Naive thymus-derived CD4-positive, alpha-beta T cell (primary cell): ENCODE measurements at places on chromosomes 7 and 10.

- DNase-seq, result no peak
These were observed 47.8 kb downstream of the HERPUD2 start for GRCh38 chr7:35647171-35647574.

- DNase-seq, result no peak
These were observed 152.0 kb downstream of the TPST1 start for GRCh38 chr7:66357087-66357486.

GRCh38 chr7:121563177-121563576 is 167.1 kb upstream of the FAM3C start:
- DNase-seq, result no peak

GRCh38 chr7:70500261-70500660 is 631.7 kb upstream of the GALNT17 start:
- DNase-seq, result no peak

DNA sequence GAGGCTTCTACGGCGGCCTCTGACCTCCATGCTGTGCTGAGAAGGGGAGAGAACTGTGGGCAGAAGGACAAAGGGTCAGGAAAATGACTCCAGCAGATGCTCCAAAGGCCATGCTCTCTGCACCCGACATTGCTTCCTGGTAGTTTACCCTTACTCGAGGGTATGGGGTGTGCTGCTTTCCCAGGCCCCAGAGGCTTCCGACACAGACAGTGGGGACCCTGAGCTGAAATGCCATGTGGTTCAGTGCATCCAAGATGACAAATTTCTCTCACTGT is 130.9 kb downstream of the PTPN20 start:
- no peak for DNase-seq

DNA sequence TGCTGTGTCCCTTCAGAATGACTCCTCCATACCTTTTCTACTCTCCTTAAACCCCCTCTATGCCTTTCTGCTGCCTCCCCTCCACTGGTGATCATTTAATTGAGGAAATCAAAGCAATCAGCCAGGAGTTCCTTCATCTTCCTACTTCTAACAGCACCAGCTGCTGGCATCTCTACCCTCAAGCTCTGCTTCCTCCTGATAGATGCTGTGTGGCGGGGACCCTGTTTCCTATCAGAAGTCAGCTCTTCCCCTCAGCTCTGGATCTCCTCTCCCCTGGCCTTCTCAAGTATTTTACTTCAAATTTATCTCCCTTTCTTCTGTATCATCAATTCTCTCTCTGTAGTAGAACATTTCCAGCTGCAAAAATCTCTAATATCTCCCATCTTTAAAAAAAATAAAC is 183.7 kb downstream of the ELMO1 start:
- no peak for DNase-seq

DNA sequence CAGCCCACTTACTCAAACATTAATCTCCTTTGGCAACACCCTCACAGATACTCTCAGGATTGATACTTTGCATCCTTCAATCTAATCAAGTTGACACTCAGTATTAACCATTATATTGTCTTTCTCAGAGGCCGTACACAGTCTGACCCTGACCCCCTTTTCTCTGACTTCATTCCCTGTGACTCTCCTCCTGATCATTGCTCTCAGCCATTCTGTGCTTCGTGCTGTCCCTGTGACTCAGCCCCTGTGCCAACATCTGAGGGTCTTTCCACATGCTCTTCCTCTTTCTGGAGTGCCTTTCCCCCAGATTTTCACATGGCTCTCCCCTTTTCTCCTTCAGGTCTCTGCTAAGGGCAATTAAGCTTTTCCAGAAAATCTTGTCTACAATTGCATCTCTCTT is 289.0 kb upstream of the PHYHIPL start:
- no peak for DNase-seq

GRCh38 chr7:155285833-155286232 is 11.8 kb upstream of the INSIG1 start:
- DNase-seq, result no peak

DNA sequence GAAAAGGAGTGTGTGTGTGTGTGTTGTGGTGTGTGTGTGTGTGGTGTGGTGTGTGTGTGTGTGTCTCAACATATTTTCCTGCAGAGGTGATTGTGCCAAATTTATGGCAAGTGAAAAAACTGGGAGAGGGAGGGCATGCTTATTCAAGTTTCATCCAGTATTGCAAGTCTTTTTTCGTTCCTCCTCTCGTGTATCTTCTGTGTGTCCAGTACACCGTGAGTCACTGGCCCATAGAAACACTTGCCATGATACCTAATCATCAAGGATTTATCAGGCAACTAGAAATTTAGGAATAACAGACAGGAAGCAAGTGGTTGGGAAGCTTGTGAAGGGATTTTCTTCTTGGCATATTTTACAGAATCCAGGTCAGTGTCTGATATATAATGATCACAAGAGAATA is 820.5 kb downstream of the GATA3 start:
- no peak for DNase-seq

DNA sequence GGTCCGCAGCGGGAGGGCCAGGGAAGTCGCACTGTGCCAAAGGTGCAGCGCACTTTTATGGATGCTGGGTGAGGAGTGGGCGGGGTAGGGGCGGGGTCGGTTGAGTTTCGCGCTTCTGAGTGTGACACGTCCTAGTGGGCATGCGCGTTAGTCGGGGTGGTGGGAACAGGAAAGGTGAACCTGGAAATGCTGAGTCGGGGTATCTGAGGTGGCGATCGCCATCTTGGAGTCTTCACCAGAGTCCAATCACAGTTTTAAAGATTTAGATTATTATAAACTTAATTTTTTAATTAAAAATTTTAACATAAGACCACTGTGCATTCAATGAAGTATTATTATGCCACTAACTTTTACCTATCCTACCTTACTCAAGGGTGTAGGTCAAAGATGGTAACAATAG is 45.7 kb downstream of the ZNF138 start:
- DNase-seq, result no peak

- DNase-seq, result no peak
These were observed 325.7 kb upstream of the MKI67 start for GRCh38 chr10:128451879-128452278.

GRCh38 chr7:106110885-106111654 is 1.0 kb downstream of the SYPL1 start:
- no peak for DNase-seq

DNA sequence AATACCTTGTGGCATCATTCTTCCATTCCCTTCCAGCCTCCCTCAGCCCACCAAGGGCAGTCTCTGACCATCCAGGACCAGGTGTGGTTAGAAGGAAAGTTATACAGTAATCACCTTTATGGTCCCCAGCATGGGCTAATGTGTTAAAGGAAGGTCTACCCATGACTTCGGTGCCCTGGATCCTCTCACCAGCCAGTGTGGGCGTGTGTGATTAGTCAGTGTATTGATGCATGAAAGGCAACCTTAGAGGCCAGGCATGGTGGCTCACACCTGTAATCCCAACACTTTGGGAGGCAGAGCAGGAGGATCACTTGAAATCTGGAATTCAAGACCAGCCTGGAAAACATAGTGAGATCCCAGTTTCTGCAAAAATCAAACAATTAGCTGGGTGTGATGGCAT is 88.9 kb downstream of the APBB1IP start:
- no peak for DNase-seq

- no peak for DNase-seq
These were observed 272.5 kb downstream of the NEBL start for GRCh38 chr10:20624642-20625041.

DNA sequence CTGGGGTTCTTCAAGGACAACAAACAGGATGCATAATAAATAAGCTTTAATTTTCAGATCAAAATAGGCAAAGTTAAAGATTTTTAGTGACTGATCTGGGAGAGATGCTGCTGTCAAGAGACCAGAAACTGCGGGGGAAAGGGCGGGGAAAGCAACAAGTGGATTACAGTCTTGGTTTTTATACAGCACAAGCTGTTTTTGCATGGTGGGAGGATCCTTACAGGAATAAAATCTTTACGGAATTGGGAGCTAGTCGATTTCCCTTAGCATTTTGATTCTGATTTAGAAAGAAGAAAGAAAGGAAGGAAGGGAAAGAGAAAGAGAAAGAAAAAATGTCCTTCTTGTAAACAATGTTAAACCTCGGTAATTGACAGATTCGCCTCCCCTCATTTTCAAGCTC is 242.3 kb upstream of the SP8 start:
- DNase-seq, result no peak

DNA sequence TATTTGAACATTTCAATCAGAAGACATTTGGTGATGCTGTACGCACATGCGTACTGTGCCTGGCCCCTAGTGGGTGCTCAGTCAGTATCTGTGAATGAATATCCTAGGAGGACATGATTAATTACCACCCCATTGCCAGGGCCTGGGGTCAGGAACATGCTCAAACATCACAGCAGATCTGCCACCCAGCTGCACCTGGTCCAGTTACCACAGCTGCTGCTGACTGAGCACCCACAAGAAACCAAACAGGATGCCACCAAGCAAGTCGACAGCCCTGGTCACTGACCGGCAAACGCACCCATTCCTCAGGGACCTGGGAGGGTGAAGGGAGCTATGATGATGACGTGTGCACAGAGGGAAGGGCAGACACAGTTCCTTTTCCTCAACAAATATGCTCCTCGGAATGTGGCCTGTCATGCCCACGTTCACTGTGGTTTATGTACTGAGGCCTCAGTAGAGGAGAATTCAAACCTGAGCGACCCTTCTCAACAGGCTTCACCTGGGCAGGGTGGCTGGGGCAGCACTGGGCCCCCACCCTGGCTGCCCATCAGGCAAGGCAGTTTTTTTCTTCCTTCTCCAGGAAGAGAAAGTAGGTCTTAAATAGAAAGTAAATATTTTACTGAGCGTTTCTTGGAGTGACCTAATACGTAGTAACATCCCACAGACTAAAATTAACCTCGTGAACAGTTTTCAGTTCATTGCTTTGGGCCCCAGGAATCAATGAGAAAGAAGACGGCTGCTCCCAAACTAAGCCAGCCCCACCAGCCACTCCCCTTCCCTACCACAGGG is 13.4 kb downstream of the CTBP2 start:
- DNase-seq, result no peak

DNA sequence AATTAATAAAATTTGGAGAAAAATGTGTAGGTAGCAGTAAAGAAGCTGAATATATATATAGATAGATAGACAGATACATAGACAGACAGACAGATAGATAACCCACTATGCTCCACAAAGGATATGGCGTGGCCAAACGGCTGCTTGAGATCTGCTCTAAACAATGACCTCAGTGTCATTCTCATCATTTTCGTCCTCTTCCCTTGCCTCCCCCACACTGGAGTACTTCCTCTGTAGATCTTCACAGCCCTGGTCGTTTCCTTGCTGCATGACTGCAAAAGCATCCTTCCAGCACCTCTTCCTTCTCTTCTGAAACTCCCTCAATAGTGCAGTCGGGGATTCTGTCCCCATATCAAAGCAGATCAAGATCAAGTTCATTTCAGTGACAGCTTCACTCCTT is 35.6 kb upstream of the ATP6V0A4 start:
- no peak for DNase-seq

GRCh38 chr10:48498940-48499510 is 105.8 kb downstream of the ARHGAP22 start:
- no peak for DNase-seq

GRCh38 chr7:36682102-36682501 is 42.2 kb downstream of the AOAH start:
- DNase-seq, result no peak

DNA sequence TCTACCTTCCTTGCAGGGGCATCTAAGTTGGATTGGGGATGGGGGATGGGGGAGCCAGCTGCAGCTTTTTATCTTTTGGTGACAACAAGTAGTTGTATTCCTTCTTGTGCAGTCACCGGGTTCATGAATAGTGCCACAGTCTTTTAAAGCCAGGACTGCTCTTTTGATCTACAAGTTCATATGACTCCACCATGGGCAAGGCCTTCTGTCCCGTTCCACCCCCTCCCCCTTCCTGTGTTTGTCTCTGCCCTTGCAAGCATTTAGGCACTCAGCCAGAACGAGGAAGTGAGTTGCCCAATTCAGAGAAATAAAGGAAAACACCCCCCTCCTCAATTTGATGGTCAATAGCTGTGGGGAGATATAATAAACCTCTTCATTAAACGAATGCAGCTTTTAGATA is 44.8 kb upstream of the EGR2 start:
- no peak for DNase-seq

DNA sequence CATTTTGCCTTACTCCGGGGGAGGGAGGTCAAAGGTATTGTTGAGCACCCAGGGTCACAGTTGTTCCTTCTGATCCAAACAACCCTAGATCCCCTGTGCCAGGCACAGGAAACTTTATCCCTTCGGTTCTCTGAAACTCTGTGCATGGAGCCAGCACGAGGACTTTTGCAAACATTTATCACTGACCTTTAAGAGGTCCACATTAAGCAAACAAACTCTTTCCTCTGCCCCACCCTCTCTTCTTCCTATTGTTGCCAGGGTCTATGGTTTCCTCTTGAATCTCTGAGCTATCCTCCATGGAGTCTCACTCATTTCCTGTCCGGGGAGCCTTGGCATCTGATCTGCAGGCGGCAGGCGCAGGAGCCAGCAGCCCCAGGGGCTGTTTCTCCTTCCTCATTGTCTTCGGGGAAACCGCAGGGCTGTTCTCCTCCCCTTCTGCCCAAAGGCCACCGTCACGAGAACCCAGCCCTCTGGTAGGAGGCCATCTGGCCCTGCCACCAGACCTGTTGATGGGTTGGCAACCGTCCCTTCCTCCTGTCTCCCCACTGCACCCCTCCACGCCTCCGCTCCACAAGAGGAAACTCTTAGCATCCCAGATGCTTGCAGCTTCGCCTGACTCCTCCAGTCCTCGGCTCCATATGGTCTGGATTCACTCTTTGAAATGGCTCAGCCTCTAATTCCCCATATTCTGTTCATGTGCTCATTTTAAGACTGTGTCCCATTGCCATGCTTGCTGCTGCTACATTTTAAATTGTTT is 327.3 kb upstream of the NRP1 start:
- no peak for DNase-seq

GRCh38 chr7:124686543-124687171 is 78.9 kb downstream of the GPR37 start:
- no peak for DNase-seq

DNA sequence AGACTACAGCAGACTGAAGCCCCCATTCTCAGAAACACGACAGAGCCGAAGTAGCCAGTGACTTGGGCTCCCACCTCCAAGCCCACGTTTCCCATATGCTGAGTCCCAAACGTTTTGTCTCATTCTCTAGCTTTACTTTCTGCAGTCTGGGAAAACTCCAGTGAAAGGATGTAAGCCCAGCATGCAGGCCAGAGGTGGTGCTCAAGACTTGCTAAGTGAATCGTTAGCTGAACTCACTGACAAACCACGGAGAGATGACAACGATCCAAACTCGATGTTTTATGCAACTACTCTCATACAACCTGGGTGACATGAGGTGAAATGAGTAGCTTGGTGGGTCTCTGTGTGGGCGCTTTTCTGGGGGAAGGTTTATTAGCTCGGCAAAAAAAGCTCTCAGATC is 731.8 kb downstream of the SUGCT start:
- no peak for DNase-seq

DNA sequence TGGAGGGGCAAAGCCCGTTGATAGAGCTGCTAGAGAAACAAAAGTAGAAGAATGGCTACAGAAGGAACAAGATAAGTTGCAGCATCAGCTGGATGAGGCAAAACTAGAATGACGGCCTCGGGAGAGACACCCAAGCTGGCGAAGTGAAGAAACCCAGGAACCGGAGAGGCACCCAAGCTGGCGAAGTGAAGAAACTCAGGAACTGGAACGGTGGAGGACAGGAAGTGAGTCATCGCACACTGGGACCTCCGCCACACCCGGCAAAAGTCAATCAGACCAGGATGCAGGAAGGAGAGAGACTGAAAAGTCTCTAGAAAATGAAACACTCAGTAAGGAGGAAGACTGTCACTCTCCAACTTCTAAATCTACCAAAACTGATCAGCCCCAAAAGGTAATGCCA is 133.0 kb upstream of the NEBL start:
- DNase-seq, result no peak
